MCF 10A (cell line): ENCODE measurements at places on chromosomes 16 and 17. TPM values are rescaled to one million over a fixed set of nuclear protein-coding genes. Genes with fewer than 3 reads are reported as not detected.

The KRT33A gene
- not detected in 2 replicates for total RNA-seq

The RAI1 gene
- total RNA-seq: 30.4 and 34.6 TPM in 2 replicates

The CCL15 gene
- total RNA-seq: not detected in 2 replicates

The GCGR gene
- total RNA-seq: not detected in 2 replicates

The MRPL38 gene
- 97.9 and 111 TPM in 2 replicates for total RNA-seq

The BAIAP3 gene
- 0.49 and 0.75 TPM in 2 replicates for total RNA-seq

The EVPLL gene
- 0.70 and 0.88 TPM in 2 replicates for total RNA-seq
